ENCODE measurements at places on chromosomes 1 and 21. TPM values are rescaled to one million over a fixed set of nuclear protein-coding genes. Genes with fewer than 3 reads are reported as not detected.

SERTAD4 gene
- total RNA-seq: 0.52 TPM

ARMH1 gene
- 0.66 TPM for total RNA-seq

STUM gene
- total RNA-seq: not detected

VAV3 gene
- 0.41 TPM for total RNA-seq

ASCL5 gene
- total RNA-seq: 0.16 TPM

ADORA3 gene
- not detected for total RNA-seq

SFN gene
- 551 TPM for total RNA-seq

NRIP1 gene
- 7.1 TPM for total RNA-seq

Measured in A549 treated with AZD2906 at 1 μM for 4 hours (cell line).